GM12892 (cell line): ENCODE measurements at places on chromosomes 5 and 9.

- DNase-seq, result no peak
Observed at GRCh38 chr5:7066471-7067235, 329.3 kb upstream of the ADCY2 start.

GRCh38 chr9:100640447-100641050, 62.7 kb downstream of the CAVIN4 start:
- no peak for DNase-seq

DNA sequence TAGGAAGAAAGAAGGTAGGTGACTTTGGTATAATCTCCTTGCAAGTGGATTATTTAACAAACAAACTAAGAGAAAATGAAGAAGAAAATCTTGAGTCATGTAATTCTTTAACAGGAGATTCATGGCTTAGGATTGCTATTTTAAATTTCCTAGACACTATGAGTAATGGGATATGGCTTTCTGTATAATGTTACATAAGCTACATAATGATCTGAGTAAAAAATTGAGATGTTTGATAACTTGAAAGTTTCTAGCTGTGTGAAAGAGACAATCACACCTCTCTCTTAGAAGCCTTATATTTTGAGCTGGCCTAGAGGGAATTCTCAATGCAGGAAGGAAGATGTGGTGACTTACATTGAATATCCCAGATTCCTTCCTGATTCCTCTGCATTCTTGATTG, 92.5 kb downstream of the CDH9 start:
- DNase-seq, result no peak

- DNase-seq, result no peak
Observed at GRCh38 chr5:1997640-1998347, 115.1 kb upstream of the IRX4 start.

DNA sequence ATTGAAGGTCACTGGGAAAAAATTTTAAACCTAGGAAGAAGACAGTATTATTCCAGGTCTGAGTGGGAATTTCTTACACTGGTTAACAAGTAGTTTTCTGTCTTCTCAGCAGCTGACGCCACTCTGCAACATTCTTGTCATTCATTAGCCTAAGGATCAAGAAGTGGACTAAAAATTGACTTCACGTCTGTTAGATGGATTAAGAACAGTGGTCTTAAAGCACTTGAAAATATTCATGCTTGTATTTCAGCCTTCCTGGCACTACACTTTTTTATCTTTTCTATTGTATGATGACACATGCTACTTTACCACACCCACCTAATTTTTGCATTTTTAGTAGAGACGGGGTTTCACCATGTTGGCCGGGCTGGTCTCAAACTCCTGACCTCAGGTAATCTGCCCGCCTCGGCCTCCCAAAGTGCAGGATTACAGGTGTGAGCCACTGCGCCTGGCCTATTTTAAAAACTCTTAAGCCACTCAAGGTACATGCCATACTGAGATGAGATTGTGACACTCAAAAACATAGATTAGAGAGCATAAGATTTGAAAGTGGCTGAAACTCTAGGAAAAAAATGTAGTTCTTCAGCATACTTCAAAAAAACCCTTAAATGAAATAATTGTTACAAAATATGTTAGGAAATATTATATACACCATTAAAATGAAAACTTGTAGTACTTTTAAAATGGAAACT, 8.4 kb downstream of the MATR3 start:
- no peak for DNase-seq

GRCh38 chr9:6439051-6439703, 26.2 kb downstream of the UHRF2 start:
- DNase-seq, result no peak

- DNase-seq, result no peak
Observed at GRCh38 chr9:103225702-103226646, 230.8 kb downstream of the CYLC2 start.

GRCh38 chr9:34732478-34732877, 22.5 kb upstream of the CCL21 start:
- no peak for DNase-seq

- no peak for DNase-seq
Observed at GRCh38 chr9:88535226-88536022, 446 bp downstream of the NXNL2 start.

DNA sequence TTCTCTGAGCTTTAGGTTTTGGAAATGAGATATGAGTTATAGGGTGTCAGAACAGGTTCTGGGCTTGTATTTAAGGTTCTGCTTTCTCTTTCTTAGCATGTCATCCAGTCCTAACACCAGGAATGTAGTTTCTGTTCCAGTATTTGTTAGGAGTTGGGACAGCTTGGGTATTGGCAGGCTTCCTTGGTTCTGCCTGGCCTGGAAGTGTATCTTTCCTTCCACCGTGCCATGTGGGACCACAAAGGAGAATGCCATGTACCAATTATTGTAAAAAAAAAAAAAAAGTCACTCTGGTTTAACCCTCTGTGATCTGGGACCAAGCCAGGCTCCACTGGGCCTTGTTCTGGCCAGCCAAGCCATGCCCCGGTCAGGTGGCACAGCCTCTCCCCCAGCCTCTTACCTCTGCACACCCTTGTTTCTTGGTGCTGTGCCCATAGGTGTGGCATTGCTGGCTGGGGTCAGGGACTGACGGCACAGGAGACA, 47.8 kb downstream of the ARHGAP26 start:
- no peak for DNase-seq
